ENCODE measurements at places on chromosomes 5 and 9.
A peak's percentile ranks its signal among the peaks of the same experiment; 100 is the strongest.

- no peak for DNase-seq
These were observed 9.3 kb downstream of the PCDHGA12 start for GRCh38 chr5:141439411-141440141.

- DNase-seq = no peak
These were observed 98.4 kb upstream of the GNAQ start for GRCh38 chr9:78130004-78130403.

DNA sequence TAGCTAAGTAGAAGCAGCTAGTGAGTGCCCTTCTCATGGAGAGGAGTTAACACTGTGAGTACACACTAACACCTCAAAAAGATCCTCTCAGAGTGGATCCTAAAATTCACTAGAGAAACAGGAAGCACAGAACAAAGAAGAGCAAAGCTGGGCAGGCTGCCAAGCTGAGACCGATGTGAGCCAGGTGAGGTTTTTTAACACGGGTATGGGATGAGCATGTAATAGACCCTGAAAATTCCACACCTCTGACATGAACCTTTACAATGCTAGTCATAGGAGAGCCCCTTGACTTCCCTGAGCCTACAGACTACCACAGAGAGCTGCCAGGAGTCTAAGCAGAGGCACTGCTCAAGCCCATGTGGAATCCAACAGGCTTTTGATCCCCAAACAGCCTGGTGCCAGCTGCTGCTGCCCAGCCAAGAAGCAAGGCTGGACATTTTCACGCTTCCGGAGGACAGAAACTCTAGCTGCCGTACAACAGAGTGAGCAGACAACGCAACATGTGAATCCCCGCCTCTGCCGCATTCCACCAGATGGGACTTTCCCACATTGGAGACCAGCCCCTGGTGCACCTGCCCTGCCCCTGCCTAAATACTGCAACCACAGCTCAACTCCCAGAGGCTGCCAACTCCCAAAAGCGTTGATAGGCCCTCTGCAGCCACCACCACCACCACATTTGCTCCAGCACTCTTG, 280.8 kb downstream of the CDH10 start:
- DNase-seq = no peak

DNA sequence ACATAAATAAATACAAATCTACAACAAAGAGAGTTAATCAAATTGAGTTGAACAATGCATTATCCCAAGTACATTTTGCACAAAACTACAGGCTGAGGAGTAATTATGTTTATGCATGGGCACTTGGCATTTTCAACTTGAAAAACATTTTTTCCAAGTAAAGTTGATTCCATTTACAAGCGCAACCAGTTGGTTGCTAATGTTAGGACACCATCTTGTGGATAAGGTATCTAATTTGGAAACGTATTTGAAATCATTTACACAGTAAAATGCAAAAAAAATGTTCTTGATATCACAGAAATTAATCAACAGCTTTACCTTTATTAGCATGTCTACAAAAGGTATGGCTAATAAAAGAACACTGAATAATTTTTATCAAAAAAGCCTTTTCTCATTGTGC, 18.8 kb downstream of the FTMT start:
- DNase-seq = no peak

GRCh38 chr5:31941151-31941755, 232.9 kb downstream of the GOLPH3 start:
- no peak for DNase-seq

GRCh38 chr5:109740966-109741365, 51.2 kb downstream of the MAN2A1 start:
- DNase-seq = no peak

- no peak for DNase-seq
These were observed 208.6 kb upstream of the RGMB start for GRCh38 chr5:98564836-98565235.

GRCh38 chr9:136051837-136052471, 43.1 kb downstream of the NACC2 start:
- peak; percentile 94 for DNase-seq

DNA sequence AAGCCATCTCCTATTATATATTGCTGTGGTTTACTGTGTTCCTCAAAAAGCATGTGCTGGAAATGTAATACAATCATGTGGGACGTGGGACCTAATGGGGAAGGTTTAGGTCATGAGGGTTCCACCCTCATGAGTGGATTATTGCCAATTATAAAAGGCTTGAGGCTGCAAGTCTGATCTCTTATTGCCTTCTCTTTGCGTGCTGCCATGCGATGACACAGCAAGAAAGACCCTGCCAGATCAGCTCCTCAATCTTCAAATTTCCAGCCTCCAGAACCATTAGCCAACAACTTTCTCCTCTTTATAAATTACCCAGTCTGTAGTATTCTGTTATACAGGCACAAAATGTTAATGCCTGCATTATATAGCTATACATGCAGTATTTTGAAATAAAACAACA, 45.4 kb downstream of the MARCHF11 start:
- DNase-seq = no peak

- no peak for DNase-seq
These were observed 218.5 kb upstream of the ELAVL2 start for GRCh38 chr9:24044576-24044975.

DNA sequence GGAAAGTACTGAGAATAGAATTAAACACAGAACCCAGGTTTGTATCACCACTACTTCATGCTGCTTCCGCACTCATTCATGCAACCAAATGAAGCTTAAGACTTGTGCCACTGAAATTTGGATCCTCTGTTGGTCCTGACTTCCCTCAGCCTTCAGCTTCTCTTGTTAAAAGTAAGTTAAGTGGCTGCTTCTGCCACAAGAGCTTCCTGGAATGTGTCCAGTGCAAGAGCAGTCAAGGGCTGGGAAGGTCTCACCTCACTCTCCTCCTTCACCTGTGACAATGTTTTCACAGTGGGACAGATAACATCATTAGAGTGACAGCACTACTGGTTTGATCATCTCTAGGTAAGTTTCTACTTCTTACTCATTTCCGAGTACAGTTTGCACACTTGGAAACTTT, 7.9 kb downstream of the SNCAIP start:
- DNase-seq = no peak

DNA sequence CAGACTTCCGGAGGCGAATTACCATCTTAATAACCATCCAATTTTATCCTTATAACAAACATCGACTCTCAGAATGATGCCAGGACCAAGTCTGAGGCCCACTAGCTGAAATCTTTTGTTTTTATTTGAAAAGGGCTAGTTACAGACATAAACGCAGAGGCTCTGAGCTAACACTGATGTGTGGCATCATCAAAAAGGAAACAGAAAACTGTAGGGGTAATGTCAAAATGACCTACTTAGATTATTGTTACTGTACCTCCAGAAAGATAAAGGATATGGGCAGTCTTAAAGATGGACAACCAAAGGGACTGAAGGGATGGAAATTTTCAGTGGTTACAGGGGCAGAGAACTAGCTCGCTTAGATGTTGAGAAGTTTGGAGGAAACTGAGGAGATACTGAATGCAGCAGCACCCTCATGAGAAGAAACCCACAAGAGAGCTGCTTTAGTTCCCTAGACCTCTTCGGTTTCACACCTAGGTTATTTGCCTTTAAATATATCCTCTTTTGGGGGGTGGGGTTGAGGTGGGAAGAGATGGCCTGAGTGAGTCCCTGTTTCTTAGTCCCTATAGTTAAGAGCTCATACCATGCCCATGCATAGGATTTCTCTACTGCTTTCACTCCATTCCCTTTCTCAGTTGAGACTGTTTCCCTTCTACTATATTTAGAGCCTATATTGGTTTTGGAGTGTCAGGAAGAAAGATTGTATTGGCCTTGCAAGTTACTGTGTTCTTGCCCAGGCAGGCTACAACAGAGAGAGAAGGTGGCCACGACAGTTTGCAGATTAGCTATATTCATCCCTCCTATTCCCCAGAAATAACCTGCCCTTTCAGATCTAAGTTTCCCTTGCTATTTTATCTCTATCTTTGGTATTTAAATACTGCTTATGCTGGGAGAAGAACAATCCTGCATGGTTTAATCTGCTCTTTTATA, 320.4 kb upstream of the EFNA5 start:
- DNase-seq = no peak

GRCh38 chr9:14057368-14058324, 256.3 kb downstream of the NFIB start:
- no peak for DNase-seq

GRCh38 chr9:89553451-89554010, 51.3 kb upstream of the GADD45G start:
- no peak for DNase-seq

DNA sequence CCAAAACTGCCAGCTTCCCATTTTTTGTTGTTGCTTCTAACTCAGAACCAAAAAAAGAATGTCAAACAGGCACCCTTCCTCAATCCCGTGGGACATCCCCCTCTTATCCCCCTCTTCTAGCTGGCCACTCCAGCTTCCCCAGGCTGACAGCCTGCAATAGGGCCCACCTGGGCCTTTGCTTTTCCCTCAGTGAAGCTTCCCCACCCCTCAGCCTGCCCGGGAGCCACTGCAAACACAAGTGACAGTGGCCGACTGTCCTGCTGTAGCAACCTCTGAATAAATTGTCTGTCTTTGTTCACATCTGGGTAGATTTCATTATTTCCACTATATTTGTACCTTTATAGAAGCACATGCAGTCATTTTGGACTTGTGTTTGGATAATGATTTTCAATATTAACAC, 245.3 kb downstream of the GADD45G start:
- no peak for DNase-seq

DNA sequence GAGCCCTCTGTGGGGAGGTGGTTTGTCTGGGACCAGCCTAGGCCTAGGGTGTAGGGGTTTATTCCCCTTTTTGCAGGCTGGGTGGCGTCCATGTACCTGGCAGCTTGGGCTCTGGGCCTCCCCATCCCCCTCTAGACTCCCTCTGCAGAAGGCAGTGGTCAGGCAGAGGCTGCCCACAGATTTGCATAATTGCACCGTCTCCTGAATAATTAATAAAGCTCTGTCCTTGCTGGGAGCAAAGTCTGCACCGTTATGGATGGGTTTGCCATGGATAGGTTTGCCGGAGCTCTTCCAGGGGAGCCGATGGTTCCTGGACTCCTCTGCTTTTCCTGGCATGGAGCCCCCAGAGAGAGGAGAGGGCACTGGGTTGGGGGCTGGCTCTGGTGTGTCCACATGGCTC, 60.4 kb downstream of the DAB2IP start:
- no peak for DNase-seq

DNA sequence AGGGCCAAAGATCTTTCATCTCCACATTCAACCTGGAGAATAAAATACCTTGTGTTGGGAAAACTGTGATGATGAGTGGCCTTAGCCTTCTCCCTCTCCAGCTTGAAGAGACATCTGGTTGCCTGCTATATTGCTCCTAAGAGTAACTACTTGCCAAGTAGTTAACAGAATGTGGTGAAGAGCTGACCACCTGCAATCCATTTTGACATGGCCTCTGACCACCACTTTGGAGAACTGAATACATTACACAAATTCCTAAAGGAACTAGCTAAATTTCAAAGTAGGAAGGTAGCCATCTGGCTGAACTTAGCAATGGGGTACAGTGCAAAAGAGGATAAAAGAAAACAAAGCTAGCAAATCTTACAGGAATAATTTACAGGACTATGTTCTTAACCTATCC, 7.2 kb downstream of the TBCA start:
- no peak for DNase-seq

DNA sequence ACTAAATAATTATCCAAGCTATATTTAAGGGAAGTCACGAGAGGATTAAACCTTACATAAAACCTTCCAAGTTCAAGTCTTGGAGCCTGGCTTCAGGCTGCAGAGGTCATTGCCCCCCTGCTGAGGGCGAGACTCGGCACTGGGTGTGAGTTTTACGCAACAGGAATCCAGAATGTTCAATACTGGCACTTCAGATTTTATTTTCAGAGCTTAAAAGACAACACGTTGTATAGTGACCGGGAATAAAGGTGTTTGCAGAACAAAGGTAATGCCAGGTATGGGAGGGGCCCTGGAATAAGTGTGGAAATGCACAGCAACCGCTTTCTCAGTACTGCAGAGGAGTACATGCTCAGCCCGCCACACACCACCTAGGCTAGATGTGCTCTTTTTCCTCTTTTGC, 207.0 kb downstream of the GAPVD1 start:
- no peak for DNase-seq

DNA sequence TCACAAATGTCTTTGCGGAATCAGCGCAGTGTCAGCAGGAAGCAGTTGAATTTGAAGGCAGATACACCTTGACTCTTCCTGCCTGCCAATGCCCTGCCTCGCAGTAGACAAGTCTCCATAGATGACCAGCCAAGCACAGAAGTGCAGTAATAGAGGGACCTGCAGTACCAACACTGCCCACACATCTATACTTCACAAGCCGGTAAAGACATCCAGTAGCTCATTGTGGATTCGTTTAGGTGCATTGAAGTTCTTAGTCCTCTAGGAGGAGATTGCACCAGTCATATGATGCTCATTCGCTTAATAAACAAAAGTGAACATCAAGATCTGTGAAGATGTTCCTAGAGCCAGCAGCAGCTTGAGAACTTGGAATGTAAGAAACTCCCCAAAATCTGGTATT, 7.1 kb upstream of the IFNA2 start:
- no peak for DNase-seq

DNA sequence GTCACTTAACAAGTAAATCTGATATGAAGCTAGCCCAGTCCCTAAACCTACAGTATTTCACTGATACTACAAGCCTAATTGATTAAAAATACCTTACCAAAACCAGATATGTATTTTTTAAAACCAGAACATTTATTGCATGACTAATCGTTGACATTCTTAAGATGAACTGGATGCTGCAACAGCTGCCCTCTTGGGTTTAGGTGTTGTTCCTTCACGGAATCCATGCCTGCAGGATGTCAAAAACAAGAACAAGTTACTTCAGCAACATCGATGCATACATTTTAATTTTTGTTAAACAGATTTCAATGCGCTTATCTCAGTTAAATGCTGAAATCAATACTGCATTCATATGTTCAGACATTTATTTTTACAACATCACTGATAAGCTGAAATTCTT, 2.7 kb downstream of the RPL37 start:
- DNase-seq = no peak

DNA sequence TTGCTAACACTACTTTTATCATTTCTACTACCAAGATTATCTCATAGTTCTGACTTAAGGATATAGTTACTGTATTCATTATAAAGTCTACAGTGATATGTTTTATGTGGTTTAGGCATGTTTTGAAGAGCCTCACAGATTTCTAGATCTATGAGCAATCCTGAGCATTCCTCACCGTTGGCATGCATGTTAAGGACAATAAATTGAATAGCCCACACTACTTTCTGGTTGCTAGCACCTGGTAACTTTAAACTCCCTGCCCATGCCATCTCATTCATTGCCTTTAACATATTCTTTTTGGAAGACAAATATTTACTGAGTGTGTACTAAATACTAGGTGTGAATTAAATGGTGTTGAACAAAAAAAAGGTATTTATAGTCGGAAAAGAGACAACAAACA, 868.1 kb upstream of the CDH9 start:
- no peak for DNase-seq

DNA sequence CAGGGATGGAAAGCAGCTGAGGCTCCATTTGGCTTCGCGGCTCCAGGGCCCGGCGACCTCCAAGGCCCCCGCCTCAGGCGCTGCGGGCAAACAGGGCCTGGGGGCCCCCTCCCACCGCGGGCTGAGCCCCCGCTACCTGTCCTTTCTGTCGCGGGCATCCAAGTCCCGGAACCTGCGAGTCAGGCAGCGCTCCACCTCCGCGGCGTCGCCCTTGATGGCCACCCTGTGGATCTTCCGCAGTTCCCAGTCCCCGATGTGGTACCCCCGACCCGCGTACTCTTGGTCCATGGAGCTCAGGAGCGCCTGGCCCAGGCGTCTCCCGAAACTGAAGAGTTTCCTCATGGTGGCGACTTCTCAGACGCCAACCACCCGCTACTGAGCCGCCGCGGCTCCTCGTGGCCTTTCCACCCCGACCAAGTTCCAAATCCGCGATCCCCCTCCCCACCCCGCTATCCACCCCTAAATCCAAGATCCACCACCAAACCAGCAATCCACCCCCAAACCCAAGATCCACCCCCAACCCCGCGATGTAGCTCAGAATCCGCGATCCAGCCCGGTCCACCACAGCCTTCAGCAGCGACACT, 86.5 kb upstream of the CCDC180 start:
- DNase-seq = no peak
